GM12878 (cell line): ENCODE measurements at places on chromosomes 16 and 17.
A peak's percentile ranks its signal among the peaks of the same experiment; 100 is the strongest.

- no peak for DNase-seq
These were observed 70.2 kb downstream of the IRF8 start for GRCh38 chr16:85969159-85969558.

- no peak for DNase-seq
These were observed 355.9 kb upstream of the RBFOX1 start for GRCh38 chr16:6976716-6977115.

DNA sequence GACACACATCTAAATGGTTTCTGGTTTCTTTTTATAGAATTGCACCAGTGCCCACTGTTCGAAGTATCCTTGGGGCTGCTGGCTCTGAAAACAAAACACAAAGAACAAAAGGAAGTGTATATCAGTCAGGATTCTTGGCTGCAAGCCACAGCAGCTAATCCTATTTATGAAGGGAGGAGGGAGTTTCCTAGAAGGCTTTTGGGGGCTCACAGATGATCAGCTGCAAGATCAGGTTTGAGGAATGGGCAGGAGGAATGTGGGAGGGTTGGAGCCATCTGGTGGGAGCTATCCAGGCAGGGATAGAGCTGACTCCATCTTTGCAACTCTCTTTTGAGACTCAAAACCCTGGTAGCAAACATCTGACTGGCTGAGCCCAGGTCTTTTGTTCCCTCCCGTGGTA lies 118.3 kb upstream of the EEF2KMT start:
- DNase-seq = no peak

- no peak for DNase-seq
These were observed 6.1 kb downstream of the GJD3 start for GRCh38 chr17:40358323-40359038.

DNA sequence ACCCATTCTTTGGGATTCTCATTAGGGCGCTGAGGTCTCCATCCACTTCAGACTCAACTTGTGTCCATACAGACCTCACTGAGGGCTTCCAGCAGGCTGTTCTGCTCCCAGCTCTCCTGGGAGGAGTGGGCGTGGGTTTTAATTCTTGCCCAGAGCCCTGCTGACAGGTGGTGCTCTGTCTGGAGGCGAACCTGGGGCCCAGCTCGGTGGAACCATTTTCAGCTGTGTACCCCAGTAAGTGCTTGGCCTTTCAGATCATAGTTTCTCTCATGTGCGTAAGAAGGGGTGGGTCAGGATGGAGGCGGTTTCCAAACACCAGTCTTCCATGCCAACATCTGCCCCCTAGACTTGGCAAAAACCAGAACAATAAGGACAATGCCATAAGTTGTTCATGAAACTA lies 21.4 kb upstream of the NKD1 start:
- DNase-seq = no peak

DNA sequence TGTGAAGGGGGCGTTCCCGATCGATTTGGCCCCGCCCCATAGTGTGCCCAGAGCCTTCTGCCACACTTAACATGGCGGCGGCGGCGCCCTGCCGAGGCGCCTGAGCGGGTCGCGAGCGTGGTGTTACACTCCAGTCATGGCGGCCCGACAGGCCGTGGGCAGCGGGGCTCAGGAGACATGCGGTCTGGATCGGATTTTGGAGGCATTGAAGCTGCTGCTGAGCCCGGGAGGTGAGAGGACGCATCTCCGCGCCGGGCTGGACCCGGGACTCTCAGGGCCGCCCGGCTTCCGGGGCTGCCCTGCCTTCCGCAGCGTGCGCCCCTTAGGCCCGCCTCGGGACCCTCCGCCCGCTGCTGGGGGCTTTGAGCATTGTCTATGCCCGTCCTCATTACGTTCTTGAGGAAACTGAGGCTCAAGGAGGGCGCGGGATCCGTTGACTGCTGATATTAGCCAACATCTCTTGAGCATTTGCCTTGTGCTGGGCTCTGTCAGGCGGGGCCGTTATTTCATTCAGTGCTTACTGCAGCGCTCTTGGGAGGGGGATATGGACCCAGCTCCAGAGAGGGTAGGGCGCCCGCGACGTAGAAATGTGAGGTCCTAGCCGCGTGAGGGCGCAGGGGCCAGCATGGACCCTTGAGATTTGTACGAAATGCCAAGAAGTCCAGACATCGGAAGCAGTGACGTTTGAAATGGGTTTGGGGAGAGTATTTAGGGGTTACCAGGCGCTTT lies at the start of gene TANGO6:
Gene TANGO6 (plus strand): TSS at position 50 of the 729 bp plus-strand sequence. CDS start 87 bp downstream, at position 137.
- DNase-seq = peak; percentile 41

DNA sequence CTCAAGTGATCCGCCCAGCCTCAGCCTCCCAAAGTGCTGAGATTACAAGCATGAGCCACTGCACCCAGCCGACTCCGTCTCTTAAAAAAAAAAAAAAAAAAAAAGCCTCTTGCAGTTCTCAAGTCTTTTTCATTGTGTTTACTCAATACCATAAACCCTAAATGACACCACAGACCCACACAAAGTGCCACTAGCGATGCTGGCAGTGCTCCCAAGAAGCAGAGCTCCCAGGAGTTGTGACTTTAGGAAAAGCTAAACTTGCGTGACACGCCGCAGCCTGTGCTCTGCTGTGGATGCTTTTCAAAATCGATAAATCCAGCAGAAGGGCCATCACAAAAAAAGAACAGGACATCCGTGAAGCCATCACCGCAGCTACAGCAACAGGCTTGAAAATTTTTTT lies 114.7 kb downstream of the ANKRD11 start:
- DNase-seq = no peak

- no peak for DNase-seq
These were observed 467.3 kb downstream of the KCNJ2 start for GRCh38 chr17:70636517-70637133.

- no peak for DNase-seq
These were observed 13.0 kb upstream of the ZFPM1 start for GRCh38 chr16:88440111-88440510.

- no peak for DNase-seq
These were observed 3.3 kb downstream of the TELO2 start for GRCh38 chr16:1496464-1496863.

GRCh38 chr16:66696669-66697630 lies at the start of gene CMTM4:
TSS of gene CMTM4 (minus strand) at chr16:66696743. CDS start at chr16:66696525, 218 bp downstream.
- no peak for DNase-seq

DNA sequence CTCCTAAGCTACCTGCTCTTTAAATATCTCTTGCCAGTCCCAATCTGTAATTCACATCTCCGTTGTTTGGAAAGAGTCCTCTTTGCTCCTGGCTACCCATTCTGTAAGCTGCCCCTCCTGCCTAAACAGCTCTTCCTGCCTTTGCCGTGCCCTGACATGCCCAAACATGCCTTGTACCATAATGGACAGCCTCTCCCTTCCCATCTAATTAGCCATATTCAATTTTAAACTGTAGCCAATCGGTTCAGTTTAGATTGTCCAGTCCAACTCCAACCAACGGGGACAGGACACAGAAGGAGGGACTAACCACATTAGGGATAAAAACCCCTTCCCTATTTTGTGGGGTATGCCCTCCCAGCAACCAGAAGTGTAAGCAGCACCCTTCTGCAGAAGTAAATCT lies 30.6 kb upstream of the CLEC3A start:
- DNase-seq = no peak

DNA sequence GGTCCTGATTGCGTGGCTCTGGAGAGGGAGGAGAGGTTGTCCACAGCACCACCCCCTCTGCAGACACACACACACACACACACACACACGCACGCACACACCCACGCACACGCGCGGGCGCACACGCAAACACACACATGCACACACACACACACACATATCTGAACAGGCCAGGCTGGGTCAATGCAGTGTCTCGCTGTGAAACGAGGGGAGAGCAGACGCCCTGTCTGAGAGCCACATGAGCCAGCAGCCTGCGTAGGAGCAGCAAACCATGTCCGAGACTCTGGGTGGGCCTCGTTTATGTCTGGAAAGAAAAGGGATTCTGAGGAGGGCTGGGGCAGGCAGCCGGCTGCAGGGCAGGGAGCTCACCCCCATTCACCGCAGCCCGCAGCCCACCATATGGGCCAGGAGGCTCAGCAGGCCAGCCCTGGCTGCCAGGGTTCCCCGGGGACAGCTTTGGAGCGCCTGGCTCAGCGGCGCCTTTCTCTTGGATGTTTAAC lies 93.3 kb upstream of the TNRC6C start:
- DNase-seq = no peak

GRCh38 chr17:5391678-5392077 lies 27.8 kb downstream of the NUP88 start:
- no peak for DNase-seq

- DNase-seq = no peak
These were observed at the start of gene MAP3K14 for GRCh38 chr17:45316434-45317110. TSS of gene MAP3K14 (minus strand) at chr17:45317020. CDS start at chr17:45290745, 26,275 bp downstream.

DNA sequence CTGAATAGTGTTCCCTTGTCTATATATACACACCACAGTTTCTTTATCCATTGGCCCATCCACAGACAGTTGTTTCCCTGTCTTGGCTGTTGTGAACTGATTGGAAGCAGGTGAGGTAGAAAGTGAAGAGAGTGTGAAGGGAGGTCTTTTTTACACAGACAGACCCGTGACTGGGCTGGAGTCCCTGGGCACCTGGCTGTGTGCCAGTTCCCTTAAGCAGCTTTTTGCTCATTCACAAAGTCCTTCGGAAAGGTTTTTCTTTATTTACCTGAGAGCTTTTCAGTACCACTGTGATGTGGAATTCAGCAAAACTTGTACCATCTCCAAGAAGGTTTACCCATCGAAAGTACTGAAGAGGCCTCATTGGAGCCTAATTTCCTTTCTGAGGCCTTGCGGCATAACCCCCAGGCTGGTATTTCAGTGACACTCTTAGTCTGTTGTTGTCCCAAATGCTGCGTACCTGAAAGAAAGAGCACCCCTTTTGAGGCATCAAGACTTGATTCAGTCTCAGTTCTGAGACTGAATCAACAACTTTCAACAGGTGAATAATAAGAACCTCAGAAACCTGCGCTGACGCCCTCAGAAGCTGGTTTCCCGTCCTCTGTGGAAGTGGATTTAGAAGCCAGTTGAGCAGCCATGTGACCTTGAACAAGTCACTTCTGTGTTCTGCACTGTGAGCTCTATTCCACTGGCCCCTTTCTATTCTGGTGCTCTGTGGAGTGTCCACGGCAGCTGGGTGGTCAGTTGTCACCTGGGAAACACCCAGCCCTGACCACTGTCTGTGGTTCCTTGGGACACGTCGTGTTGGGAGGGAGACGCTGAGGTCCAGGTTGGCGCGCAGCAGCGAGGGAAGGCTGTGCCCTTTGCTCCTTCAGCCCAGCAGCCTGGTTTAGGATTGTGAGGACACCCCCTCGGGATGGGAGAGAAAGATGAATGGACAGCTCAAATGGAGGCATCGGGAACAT lies 53.9 kb upstream of the CRISPLD2 start:
- no peak for DNase-seq

- DNase-seq = no peak
These were observed 966 bp downstream of the MIEN1 start for GRCh38 chr17:39729280-39729851.

GRCh38 chr17:10638151-10638550 lies 19.0 kb downstream of the MYH3 start:
- no peak for DNase-seq

GRCh38 chr16:728131-728889 lies 1.4 kb downstream of the HAGHL start:
- DNase-seq = no peak

- no peak for DNase-seq
These were observed 173.8 kb downstream of the KCNJ2 start for GRCh38 chr17:70343114-70343513.

GRCh38 chr16:23987443-23987842 lies 151.7 kb downstream of the PRKCB start:
- DNase-seq = peak; percentile 76

DNA sequence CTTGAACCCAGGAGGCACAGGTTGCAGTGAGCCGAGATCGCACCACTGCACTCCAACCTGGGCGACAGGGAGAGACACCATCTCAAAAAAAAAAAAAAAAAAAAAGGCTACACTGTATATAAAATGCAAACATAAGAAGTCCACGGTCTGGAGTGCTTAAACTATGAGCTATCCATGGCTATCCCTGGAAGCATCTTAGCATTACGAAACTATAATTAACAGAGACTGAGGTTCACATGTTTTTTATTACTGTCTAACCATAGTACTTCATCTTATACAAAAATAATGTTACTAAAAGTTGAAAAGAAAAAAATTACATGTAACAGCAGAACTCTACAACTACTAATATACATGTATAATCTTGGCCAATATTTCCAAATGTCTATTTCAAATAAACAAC lies 32.8 kb downstream of the HELZ start:
- no peak for DNase-seq

DNA sequence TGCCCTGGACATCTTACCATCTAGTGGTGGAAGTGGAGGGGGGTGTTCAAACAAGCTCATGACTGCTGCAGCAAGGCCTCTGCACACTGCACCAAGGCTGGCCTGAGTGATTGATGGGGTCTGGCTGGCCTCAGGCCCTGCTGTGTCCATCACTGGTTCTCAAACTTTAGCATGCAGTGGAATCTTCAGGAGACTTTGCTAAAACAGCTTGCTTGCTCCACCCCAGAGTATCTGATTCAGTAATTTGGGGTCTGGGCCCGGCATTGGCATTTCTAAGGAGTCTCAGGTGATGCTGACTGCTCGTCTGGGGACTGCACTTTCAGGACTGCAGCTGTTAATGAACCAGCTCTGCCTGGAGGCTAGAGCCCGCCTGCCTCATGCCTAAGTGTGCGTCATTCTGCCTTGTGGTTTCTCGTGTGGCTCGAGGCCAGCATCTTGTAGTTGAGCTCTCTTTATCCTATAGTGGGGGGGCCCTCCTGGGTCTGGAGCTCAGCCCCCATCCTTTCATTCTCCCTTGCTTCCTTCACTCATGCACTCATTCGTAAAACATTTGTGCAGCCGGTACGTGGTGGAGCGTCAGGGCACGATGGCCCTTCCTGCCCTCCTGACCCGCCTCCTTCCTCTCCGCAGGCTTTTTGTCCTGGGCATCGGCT lies 4.1 kb downstream of the MGAT5B start:
- DNase-seq = no peak

- DNase-seq = no peak
These were observed 15.4 kb upstream of the NDEL1 start for GRCh38 chr17:8420041-8420934.

GRCh38 chr17:1122533-1123392 lies 57.0 kb downstream of the ABR start:
- no peak for DNase-seq

DNA sequence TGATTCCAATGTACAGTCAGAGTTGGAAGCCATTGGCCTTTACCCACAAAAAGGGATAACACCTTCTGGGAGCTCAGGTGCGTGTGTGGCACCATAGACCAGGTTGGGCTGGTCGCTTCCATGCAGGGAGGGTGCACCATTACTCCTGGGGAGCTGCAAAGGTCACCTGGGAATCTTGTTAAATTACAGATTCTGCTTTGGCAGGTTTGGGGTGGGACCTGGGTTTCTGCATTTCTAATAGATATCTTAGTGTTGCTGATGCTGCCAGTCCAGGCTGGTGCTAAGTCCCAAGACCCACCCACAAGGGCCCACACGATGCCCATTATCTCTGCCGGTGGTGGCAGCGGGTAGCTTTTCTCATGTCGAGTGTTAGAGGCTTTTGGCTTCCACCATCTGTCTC lies 148.3 kb upstream of the CACNG5 start:
- DNase-seq = no peak

- DNase-seq = no peak
These were observed 1.9 kb downstream of the GPR142 start for GRCh38 chr17:74369221-74369620.

- DNase-seq = no peak
These were observed 3.3 kb downstream of the SMIM5 start for GRCh38 chr17:75636381-75637142.
